ENCODE measurements at places on chromosomes 16 and 17. TPM values are rescaled to one million over a fixed set of nuclear protein-coding genes. Genes with fewer than 3 reads are reported as not detected.

Gene GPRC5C
- total RNA-seq: 0.67 TPM

Gene TERB1
- total RNA-seq: not detected

Gene ADORA2B
- total RNA-seq: 5.5 TPM

Gene ERN2
- not detected for total RNA-seq

Gene MSI2
- 25.2 TPM for total RNA-seq

Gene CEP131
- total RNA-seq: 12.4 TPM

Gene GNGT2
- total RNA-seq: 4.6 TPM

Gene TUBB3
- total RNA-seq: 251 TPM

Gene SSTR5
- total RNA-seq: 1.3 TPM

Gene KRT9
- total RNA-seq: not detected

Gene TBC1D3E
- total RNA-seq: not detected

Gene KRT12
- total RNA-seq: not detected

Gene DNAI2
- not detected for total RNA-seq

Gene IRX3
- 0.65 TPM for total RNA-seq

Gene SBK1
- 0.10 TPM for total RNA-seq

Gene DNAAF1
- 0.10 TPM for total RNA-seq

Gene CSH1
- total RNA-seq: not detected

Gene HASPIN
- total RNA-seq: 7.8 TPM

Gene CDH13
- total RNA-seq: 235 TPM

Gene WNT9B
- total RNA-seq: not detected

All from vein endothelial cell (primary cell).